Mesothelial cell of epicardium (in vitro differentiated cells): ENCODE measurements at places on chromosomes 3 and 15. TPM values are rescaled to one million over a fixed set of nuclear protein-coding genes. Genes with fewer than 3 reads are reported as not detected.

BCL6 gene
- total RNA-seq: 29.2 to 32.7 TPM (median 30.6 TPM) in 3 replicates

SEC61A1 gene
- 205 to 207 TPM (median 206 TPM) in 3 replicates for total RNA-seq

DNA sequence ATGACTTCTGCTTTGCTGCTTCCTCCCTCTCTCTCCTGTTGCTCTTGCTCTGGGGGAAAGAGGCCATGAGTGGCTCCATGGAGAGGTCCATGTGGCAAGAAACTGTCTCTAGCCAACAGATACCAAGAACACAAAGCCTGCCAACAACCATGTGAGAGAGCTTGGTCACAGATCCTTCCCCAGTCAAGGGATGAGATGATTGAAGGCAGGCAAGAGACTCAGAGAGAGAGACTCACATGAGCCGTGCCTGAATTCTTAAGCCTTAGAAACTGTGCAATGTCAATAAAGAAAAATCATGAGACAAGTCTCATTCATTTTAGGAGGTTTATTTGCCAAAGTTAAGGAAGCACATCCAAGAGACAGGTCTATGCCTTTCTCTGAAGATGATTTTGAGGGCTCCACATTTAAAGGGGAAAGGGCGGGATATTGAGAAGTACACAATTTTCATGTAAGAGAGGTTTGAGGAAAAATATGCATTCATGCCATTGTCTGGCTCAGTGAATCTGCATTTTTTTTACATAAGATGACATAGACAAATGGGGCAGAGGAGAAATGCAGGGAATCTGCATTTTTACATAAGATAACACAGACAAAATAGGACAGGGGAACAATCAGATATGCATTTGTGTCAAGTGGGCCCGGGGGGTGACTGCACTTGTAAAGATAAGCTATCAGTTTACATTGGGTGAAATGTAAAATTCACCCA, 59.5 kb upstream of the SUCLG2 start:
- DNase-seq: no peak
- H3K4me3 ChIP-seq: no peak overlapping the region
- H3K27ac ChIP-seq: no peak overlapping the region
- no peaks in the 10 kb centered on the region for H3K4me1 ChIP-seq
- no peaks in the 10 kb centered on the region for H3K36me3 ChIP-seq

DNA sequence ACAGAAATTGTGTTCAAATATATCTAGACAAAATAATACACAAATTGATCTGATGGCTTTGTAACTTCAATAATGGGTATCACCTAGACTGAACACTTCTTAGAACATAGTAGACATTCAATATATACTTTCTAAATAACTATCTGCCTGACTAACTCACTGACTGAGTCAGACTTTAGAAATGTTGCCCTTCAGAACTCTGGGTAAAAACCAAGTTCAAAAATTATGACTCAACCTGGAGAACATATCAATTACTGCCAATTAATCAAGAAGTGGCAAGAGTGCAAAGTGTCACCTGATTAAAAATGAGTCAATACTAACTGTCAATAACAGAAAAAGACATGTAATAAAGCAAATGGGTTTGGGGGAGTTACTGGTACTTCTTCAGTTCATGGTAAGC, 144.6 kb upstream of the TMCO5A start:
- H3K27ac ChIP-seq: no peak overlapping the region
- H3K36me3 ChIP-seq: no peaks in the 10 kb centered on the region
- H3K4me1 ChIP-seq: no peaks in the 10 kb centered on the region
- H3K4me3 ChIP-seq: no peak overlapping the region
- H3K27me3 ChIP-seq: no peaks in the 10 kb centered on the region

- no peaks in the 10 kb centered on the region for H3K27me3 ChIP-seq
- no peak for DNase-seq
- H3K27ac ChIP-seq: no peak overlapping the region
- H3K4me1 ChIP-seq: peaks cover 14% of the 10 kb centered on the region
These were observed 32.1 kb upstream of the TMEM207 start for GRCh38 chr3:190481779-190482178.

DNA sequence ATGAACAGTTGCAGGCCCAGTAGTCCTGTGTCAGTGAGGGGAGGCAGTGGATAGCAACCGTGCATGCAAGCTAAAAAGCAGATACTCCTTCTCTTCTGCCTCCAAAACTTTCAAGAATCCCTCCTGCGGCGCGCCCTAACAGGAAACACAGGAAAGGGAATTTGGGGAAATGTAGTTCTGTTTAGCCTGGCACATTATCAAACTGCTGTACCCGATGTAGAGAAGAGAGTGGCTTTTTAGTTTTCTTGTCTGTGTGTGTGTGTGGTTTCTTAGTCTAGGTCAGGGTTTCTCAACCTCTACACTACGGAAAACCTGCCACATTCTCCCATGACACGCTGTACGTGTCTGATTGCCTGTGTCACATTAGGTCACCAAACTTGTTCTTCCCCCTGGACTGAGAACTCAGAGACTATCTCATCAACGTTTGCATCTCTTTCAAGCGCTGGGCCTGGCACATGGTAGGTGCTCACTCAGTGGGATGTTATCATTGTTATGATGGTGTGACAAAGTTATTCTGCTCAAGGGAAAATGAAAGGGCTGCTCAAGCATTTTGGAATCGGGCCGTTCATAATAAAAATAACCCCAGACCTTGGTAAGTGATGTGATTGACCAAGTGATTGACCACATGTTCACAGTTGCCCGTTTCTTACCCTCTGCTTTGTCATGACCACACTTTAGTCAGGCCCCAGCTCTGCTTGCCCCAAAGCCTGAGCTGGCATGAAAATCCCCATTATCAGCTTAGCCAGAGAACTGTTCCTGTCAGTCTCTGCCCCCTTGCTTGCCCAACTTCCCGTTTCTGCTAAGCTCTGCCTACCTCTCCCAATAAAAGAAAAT, 33.2 kb downstream of the TM4SF4 start:
- H3K27me3 ChIP-seq: no peaks in the 10 kb centered on the region
- H3K4me3 ChIP-seq: no peak overlapping the region
- H3K4me1 ChIP-seq: peaks cover 17% of the 10 kb centered on the region

GRCh38 chr3:129688271-129688895, 81.9 kb upstream of the PLXND1 start:
- no peaks in the 10 kb centered on the region for H3K36me3 ChIP-seq
- peak overlapping the region; percentile 47 for H3K4me3 ChIP-seq
- H3K4me1 ChIP-seq: peaks cover 48% of the 10 kb centered on the region

DNA sequence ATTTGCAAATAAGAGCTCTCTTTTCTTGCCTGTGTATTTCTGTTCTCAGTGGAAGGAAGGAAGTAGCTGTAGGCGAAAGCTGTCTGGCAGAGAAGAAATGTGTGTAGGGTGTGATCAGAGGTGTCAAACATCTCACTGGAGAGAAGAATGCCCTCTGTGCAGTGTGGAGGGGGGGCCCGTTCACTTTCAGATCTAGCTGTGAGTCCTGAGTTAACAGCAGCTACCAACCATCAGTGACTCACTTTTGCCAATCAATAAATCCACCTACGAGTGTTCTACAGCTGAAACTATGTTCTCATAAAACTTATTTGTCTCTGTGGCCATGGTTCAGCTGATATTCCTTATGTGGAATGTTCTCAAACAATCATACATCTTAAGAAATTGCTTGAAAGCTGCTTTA, 103.7 kb downstream of the FRMD4B start:
- H3K27ac ChIP-seq: peak overlapping the region; percentile 38
- H3K27me3 ChIP-seq: no peaks in the 10 kb centered on the region
- H3K4me1 ChIP-seq: peaks cover 32% of the 10 kb centered on the region
- peaks cover 6% of the 10 kb centered on the region for H3K36me3 ChIP-seq
- no peak overlapping the region for H3K4me3 ChIP-seq
